RPMI7951 (cell line): ENCODE measurements at places on chromosomes 6 and 20. TPM values are rescaled to one million over a fixed set of nuclear protein-coding genes. Genes with fewer than 3 reads are reported as not detected.

- DNase-seq: no peak
Measured at GRCh38 chr6:78832091-78832808, 35.1 kb upstream of the IRAK1BP1 start.

DNA sequence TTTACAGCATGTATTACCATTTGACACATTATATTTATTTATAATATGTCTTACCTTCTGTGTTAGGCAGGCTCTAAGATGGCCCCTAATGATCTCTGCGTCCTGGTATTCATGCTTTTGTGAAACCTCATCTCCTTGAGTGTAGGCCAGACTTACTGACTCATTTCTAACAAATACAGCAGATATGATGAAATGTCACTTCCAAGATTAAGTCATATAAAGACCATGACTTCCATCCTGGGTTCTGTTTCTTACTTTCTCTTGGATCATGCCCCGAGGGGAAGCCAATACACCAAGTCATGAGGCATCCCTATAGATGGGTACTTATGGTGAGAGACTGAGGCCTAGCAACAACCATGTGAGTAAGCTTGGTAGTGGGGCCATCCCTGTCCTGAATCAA is 30.2 kb downstream of the ZHX3 start:
- DNase-seq: peak; percentile 94

DNA sequence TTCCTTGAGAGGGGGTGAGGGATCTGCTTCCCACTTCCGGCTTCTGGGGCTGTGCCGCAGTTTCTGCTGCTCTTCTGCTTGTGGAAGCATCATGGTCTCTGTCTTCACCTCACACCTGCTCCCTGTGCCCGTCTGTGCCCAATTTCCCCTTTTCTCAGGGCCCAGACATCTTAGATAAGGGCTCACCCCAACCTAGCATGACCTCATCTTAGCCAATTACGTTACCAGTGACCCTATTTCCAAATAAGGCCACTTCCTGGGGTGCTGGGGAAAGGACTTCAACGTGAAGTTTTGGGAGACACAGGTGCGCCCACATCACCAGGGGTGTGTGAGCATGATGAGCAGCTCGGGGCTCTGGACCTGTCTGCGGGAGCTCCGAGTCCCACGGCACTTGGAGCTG is 20.7 kb upstream of the RBBP8NL start:
- DNase-seq: no peak

DNA sequence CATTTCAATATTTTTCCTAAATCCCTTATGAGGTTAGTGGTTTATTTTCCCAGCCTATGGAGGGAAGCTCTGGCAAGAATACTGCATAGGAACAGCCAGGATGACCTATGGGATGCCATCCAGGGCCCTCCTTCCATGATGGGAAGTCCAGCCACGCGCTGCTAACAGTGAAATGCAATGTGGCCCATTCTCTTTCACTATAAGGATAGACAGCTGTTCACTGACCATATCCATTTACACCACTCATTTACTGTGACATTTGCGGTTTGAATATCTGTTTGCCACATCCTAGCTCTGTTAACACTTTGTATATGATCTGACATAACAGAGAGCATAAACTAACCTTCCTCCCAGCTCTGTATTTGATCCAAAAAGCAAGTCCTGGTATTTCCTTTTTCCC is 471.7 kb downstream of the CBLN4 start:
- DNase-seq: no peak

DNA sequence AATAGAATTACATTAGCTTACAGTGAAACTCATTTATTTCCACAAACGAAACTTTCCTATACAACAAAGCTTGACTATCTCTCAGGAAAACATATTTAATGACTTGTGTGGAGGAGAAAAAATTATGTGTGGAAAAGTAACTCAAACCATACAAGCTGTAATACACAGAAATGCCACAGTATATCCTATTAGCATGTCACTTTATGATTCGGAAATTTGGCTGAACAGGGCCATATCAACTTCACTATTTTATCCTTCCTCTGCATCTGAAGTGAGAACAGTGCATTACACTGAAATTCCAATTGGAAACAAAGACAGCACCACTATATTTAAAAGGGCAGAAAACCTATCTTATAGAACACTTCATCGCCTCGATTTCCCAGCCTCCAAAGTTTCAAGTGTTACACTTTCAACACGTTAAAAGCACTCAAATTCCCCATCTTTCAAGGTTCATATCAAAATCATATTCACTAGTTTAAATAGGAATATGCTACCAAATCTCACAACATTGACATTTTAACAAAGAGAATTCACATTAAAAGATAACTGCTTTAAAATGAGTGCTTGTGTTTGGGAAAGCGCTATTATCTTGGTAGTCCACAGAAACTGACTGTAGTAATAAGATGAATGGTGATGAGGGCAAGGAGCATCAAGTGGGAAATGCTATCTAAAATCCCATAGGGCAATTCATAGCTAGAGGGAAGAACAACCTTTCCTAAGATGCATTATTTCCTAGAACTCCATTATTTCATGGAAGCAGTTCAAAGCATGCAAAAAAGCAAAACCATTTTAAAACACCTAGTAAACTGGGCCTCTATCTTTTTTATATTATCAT is 1.8 kb downstream of the REV3L start:
- peak; percentile 19 for DNase-seq

DNA sequence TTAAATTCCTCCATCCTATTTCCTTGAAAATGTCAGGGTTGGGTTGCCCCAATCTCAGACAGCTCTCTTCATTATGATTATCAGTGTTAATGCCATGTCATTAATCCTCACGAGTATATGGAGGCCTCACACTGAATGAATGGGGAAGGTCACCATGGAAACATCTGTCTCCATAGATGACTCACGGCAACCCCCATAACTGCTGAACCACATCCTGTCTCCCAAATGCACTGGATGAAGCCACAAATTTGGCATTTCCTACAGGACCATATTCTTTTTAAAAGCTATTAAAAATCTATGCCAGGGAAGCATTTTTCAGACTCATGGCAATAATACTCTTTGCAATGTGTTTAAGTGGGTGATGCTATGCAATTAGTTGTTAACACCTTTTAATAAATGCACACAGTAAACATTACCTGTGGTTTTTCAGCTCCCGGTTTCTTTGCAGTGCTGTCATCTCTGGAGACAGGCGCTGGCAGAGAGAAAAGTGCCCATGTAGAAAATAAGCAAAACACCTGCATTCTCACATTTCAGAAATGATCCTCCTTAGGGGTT is 80.1 kb upstream of the PTPRK start:
- DNase-seq: peak; percentile 97

- no peak for DNase-seq
Measured at GRCh38 chr6:166830891-166831363, 125.4 kb downstream of the RNASET2 start.

DNA sequence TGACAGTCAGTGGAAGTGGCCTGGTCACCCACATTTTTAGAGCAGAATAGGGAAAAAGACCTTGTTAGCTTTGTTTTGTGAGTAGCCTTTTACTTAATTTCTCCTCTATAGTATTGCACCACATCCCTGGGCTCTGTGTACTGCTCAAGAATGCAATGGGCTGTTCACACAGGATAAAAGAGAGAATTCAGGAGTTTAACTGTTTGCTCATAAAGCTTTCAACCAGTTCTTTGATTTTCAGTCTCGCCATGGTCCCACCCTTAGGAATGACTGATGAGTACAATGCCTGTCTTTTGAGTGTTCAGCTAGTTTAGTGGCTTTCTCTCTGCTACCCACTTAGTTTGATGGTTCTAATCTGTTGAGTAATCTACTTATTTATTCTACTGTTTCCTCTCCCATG is 129.7 kb downstream of the PLG start:
- no peak for DNase-seq

- DNase-seq: peak; percentile 10
Measured at GRCh38 chr6:79466207-79466834, 70.9 kb downstream of the LCA5 start.

- no peak for DNase-seq
Measured at GRCh38 chr6:151805286-151805840, 2.1 kb upstream of the ESR1 start.

DNA sequence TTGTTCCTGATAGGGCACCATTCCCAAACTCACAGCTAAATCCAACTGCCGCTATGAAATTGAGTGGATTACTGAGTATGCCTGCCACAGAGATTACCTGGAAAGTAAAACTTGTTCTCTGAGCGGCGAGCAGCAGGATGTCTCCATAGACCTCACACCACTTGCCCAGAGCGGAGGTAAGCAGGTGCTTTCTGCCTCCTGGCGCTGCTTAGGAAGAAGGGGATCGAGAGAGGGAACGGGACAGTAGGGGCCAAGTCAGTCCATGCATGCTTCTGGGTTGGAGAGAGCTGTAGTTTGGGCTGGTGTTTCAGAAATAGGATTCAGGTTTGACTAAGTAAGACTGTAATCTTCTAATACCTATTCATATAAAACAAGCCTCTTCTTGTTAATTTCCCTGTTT is 63.7 kb downstream of the IGF2R start:
- no peak for DNase-seq

GRCh38 chr6:35015476-35015875 is 125.7 kb downstream of the TCP11 start:
- DNase-seq: no peak

- DNase-seq: no peak
Measured at GRCh38 chr20:35903843-35904242, 50.5 kb downstream of the SCAND1 start.

DNA sequence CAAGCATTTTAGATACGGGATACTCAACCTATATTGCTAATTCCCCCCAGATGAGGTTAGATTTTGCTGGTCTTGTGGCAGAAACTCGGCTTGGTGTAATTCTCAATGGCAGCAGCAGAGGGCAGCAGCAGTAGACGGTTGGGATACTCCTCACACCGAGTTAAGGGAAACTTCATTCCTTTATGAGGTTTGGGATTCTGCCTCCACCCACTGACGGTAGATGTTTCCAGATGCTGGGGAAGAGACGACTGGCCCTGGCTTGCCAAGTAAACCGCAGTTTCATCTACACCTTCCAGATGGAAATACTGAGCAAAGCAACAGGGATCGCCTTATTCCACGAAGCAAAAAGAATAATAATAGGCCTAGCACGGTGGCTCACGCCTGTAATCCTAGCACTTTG is 8.2 kb upstream of the TBC1D7 start:
- DNase-seq: peak; percentile 87

DNA sequence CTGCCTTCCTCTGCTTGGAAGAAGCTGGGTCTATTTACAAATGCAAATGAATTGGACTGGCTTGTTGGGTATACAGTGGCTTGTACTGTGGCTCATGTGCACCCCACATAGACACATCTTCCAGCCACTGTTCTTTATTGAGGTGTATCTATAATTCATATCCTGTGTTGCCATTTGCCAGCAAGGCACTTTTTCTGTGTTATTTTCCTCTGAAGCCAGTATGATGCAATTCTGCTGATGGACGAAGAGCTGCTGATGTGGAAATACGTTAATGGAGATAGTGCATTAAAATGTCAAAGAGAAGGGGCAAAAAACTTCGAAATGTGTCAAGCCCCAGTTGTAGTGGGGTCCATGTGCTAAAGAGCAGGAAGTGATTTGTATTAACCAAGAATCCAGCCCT is 167.5 kb downstream of the TMEM242 start:
- no peak for DNase-seq

GRCh38 chr20:20173254-20173653 is 120.9 kb downstream of the CFAP61 start:
- DNase-seq: no peak

- no peak for DNase-seq
Measured at GRCh38 chr20:39904476-39905112, 784.4 kb downstream of the MAFB start.

DNA sequence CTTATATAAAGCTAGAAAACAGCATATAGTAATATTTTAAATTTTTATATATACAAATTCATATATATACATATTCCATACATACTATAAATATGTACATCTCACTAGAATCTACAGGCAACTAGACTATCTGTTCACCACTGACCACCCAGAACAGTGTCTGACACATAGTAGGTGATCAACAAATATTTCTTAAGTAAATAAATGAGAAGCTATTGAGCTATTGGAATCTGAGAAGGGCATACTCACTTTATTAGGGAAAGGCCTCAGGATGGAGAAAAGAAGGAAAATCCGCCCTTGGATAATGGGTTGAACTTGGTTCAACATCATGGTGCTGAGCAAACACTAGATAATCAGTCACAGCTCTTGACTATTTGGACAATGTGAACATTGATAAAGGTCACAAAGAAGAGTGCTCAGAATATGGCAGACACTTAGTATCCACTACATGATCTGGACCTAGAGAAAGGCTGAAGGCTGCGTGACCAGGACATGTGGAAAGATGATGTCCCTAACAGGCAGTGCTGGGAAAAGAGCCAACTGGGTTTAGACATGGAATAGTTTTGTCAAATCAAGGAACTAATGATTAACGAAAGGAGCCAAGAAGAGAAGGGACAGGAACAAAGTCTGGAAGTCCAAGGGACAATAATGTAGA is 186.1 kb downstream of the TASP1 start:
- no peak for DNase-seq

DNA sequence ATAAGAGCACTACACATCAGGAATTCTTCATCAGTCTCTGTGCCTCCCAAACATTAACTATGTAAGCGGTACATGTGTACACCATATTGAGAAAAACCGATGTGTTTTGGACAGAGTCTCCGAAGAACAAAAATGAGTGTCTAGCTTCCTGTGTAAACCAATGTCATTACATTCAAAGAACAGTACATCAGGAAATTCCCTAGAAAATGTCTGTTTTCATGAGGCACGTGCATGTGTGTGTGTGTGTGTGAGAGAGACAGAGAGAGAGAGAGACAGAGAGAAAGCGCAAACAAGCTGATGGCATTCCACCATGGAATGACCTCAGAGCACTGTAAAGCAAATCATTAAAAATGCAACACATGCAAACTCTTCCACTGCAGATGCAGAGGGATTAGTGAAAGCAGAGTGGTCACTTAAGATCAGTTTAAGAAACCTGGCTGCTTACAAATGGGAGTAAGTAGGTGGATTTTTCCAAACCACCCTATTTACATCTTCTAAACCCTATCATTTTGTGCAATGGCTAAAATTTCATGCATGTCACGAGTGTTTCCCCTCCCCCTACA is 133.9 kb downstream of the HIVEP2 start:
- DNase-seq: peak; percentile 11

- DNase-seq: no peak
Measured at GRCh38 chr6:108568551-108569305, 8.0 kb downstream of the FOXO3 start.

- DNase-seq: no peak
Measured at GRCh38 chr20:52405986-52406385, 214.4 kb upstream of the ZFP64 start.

The LY6G6C gene
- not detected in 2 replicates for total RNA-seq

The ULBP3 gene
- 8.9 and 13.6 TPM in 2 replicates for total RNA-seq

The CALHM4 gene
- total RNA-seq: not detected in 2 replicates

The MATN4 gene
- 0.10 TPM in 1 of 2 replicates, not detected in the other for total RNA-seq

The C20orf144 gene
- total RNA-seq: 0.24 and 0.39 TPM in 2 replicates

The PLEKHG1 gene
- under 0.01 and 0.12 TPM in 2 replicates for total RNA-seq

The TULP1 gene
- total RNA-seq: not detected in 2 replicates

The SMLR1 gene
- not detected in 2 replicates for total RNA-seq

The HLA-B gene
- 1,333 and 1,408 TPM in 2 replicates for total RNA-seq

The CDH4 gene
- 0.12 and 0.29 TPM in 2 replicates for total RNA-seq

The BPIFB1 gene
- total RNA-seq: not detected in 2 replicates
